ENCODE measurements at places on chromosomes 13 and 19.

DNA sequence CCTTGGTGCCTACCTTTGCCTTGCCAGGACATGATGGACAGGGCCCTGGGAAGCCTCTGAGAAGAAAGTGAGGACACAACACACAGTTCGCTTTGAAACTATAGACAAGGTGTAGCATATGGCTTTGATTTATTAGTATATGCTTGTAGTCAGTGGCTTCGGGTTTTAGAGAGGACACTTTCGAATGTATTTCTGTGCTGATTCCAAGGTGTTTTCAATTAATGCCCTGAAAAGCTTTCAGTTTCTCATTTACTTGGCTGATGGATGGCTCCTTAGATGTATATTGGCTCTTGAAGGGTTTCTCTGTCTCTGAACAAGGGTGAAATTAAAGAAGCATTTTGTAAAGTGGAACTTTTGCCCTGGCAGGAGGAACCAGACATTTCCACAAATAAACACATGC lies 106.9 kb downstream of the POSTN start:
- DNase-seq: no peak

- no peak for DNase-seq
Observed at GRCh38 chr13:94692030-94692429, 20.3 kb downstream of the SOX21 start.

DNA sequence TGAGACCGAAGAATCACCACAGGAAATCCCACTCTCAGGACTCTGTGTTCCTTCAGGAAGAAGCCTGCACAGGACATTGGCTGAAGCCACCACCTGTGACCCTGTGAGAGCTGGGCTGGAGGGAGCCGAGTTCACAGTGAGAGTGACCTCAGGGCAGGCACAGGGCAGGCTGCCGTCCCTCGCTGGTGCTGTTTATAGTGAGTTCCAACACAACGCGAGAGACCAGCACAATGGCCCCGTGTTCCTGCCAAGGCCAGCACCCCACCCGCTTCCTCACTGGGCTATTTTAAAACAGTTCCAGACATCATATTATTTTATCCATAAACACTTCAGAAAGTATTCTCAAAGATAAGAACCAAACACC lies 18.4 kb upstream of the GAS6 start:
- DNase-seq: no peak

DNA sequence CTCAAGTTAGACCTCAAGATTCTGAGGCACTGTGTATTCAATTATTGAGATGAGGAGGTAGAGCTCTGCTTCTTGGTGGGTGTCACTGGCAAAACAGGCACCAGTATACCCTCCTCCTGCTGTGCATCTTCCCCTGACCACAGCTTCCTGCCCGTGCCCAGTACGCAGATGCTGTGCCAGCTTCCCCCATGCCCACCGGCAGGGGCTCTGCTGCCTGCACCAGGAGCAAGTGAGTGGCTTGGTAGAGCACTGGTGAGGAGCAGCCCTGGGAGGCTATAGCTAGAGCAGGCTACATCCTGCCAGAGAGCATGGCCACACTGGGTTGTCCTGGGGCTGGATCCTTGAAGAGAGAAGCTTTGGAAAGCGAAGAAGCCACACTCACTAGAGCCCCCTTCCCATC lies 21.0 kb upstream of the RNF17 start:
- DNase-seq: no peak

DNA sequence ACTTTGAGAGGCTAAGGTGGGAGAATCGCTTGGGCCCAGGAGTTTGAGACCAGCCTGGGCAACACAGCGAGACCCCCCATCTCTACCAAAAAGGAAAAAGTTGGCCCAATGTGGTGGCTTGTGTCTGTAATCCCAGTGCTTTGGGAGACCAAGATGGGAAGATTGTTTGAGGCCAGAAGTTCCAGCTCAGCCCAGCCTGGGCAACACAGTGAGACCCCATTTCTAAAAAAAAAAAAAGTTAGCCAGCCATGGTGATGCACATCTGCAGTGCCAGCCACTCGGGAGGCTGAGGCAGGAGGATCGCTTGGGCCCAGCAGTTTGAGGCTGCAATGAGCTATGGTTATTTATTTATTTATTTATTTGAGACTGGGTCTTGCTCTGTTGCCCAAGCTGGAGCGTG lies 41.3 kb downstream of the CYP4F22 start:
- DNase-seq: no peak

DNA sequence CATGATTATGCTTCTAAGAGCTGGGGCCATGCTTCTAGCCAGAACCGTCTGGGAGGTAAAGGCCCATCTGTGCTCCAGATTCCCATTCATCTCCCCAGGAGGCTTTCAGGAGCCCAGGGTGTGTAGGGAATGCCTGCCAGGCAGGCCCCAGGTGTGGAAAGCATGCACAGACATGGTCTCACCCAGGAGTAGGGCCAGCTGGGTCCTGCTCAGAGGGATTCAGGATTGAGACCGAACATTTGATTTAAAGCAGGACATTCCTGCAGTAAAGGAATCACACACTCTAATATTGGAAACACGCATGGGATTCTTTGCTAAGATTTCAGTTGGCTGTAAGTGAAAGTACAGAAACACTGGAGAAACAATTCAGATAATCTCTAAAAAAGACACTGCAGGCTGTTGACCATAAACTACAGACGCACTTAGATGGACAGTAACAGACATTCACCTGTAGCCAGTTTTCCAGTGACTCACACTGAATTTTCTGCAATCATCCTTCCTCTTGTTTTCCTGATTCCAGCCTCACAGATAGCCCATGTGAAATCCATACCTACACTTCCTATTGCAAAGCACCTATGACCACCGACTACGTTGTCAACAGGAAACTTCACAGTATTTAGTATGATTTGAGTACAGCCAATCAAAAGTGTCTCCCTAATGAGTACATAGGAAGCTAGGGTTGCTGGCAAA lies 257.8 kb downstream of the TBC1D4 start:
- DNase-seq: no peak

GRCh38 chr13:46868091-46868490 lies 28.8 kb downstream of the HTR2A start:
- DNase-seq: no peak

DNA sequence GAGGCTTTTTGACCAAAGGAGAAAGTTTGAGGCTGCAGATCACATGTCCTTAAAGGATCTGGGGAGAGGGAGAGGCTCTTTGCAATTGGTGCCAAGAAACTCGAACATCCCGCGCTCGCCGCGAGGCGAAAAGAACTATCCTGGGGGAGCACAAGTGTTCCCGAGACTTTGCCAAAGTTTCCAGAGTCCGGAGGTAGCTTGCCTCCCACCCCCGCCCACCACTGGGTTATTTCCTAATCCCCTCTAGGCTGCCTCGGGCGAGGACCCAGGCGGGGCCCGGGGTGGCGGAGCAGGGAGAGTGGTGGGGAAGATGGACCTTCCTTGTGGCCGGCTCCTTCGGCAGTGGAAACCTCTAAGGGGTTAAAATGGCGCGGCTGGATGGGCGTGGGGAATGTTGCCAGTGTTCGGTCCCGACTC lies 114.5 kb downstream of the KCNRG start:
- no peak for DNase-seq

GRCh38 chr13:62510906-62511655 lies 1095.4 kb upstream of the PCDH20 start:
- DNase-seq: no peak

GRCh38 chr13:36817996-36818803 lies 822 bp upstream of the RFXAP start:
- no peak for DNase-seq

DNA sequence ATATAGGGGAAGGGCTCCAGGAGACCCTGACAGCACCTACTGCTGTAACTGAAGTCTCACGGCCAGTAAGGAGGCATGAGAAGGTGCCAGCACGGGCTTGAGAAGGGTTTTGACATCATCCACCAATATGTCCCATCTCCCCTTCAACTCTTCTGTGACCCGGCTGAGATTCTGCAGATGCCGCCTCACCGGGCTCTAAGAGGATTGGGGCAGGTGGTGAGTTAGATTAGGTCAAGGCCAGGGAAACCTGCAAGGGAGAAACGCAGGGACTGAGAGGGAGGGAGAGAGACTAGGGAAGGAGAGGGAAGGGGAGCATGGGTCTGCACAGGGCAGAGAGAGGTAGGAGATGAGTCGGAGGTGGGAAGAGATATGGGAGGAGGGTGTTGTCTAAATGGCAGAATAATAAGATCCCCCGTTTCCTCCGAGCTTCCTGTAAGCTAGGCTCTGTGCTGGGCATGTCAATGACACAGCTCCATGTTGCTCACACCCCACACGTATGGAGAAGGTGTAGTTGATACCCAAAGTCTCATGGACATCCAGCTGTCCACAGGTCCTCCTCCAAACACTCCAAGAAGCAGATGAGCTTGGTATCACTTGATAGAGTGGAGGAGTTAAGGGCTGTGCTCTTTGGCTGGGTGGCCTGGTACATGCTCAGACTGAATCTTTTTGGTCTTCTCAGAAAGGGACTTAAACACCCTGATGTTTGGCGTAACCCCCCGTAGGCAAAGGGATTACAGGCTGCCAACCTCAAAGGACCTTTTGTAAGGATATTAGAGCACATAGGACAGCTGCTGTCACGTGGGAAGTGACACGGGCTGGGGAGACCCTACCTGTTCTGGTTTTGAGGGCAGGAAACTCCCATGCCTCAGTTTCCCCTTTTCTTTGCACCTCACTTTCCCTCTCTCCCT lies 6.1 kb downstream of the TPRX1 start:
- no peak for DNase-seq

DNA sequence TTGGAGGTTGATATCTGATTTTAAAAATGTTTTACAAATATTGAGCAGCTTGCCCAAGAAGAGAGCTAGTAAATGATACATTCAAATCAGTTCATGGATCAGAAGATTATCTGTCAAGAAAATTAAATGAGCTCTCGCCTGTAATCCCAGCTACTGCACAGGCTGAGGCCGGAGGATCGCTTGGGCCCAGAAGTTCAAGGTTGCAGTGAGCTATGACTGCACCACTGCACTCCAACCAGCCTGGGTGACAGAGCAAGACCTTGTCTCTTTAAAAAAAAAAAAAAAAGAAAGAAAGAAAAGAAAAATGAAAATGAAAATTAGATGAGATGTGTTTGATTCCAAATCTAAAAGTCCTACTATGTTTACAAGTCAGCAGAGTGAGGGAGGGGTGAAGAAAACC lies 2.4 kb downstream of the SPART start:
- no peak for DNase-seq

DNA sequence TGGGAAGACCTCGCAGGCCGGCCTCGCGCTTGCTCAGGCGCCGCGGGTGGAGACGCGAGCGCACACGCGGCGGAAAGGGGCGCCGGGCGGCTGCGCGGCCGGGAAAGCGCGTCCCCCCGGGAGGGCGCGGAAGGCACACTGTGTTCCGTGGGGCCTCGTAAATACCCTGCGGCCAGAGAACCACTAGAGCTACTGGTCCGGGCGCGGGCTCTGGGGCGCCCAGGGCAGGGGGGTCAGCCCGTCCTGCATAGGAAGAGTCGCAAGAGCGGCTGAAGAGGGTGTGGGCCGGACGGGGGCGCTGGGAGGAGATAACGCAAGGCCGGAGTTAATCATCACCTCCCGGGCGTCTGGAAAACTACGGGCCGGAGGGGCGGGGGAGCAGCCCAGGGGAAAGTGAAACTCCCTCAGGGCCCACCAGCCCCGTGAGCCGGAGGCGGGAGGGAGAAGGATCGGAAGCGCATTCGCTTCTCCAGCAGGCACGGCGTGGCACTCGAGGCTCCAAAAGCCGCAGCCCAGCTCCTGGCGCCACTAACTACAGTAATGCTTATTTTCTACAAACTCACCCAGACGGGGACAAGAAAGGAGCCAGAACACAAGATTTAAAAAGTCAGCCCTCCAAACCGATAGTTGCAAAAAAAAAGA lies 1.1 kb upstream of the WBP4 start:
- DNase-seq: peak; percentile 84

DNA sequence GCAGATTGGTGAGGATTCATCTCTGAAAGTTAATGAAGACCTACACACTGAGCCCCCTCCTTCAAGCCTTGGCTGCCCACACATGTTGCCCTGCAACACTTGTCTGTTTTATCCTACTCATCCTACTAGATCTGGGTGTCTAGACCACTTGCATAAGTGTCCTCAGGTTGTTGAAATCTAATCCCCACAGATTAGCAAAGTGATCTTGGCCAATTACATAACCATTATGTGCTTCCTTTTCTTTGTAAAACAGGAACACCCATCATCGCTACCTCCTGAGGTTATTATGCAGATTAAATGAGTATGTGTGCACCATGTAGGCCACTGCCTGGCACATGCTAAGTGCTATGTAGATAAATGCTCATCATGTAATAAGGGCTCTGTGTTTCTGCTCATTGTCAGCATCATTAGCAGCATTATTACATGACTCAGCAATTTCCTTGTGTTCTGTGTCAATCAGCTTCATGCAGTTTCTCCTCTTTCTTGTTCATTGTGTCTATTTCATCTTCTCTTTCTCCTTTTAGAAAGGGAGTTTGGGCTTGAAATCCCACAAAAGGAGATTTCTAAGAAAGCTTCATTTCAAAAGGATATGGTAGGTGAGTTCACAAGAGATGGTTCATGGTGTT lies 15.1 kb downstream of the ZNF175 start:
- DNase-seq: no peak

DNA sequence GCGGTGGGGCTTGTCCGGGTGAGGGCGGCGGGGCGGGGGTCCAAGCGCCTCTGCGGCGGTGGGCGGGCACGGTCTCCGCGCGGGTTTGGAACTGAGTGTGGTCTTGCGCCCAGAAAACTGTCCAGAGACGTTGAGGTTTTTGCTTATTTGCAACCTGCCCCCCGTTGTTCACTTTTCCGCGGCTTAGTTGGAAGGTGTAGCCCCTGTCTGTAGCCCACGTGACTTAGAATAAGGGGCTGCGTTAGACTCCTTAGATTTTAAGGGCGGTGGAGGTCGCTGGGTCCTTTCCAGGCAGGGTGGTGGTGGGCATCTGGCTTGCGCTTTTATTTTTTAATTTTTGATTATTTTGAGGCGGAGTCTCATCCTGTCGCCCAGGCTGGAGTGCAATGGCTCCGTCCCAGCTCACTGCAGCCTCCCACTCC lies 748 bp downstream of the RPS15 start:
- no peak for DNase-seq

DNA sequence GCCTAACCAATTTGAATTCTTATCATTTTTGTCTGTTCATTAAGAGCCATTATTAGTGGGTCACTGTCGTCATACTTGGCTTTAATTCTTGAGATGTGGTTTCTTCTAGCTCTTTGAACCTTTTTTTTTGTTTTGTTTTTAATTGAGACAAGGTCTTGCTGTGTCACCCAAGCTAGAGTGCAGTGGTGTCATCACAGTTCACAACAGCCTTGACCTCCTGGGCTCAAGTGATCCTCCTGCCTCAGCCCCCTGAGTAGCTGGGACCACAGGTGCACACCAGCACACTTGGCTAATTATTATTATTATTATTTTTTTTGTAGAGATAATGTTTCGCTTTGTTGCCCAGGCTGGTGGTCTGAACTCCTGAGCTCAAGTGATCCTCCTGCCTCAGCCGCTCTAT lies 25.8 kb upstream of the LDLR start:
- DNase-seq: no peak

GRCh38 chr19:40411125-40411842 lies 1.9 kb downstream of the PRX start:
- no peak for DNase-seq

All from T-helper 2 cell treated with Interferon-gamma antibody and Interleukin-4, amounts not matched to agents 5 μg/mL and 100 μg/mL, for 36 hours (primary cell).